ENCODE measurements at places on chromosomes 3 and 15. TPM values are rescaled to one million over a fixed set of nuclear protein-coding genes. Genes with fewer than 3 reads are reported as not detected.

Gene CHST2
- 21.5 TPM for total RNA-seq

Gene FBXO40
- 0.10 TPM for total RNA-seq

Gene RHOA
- total RNA-seq, result 331 TPM

Gene SLC28A1
- total RNA-seq, result 0.20 TPM

Gene MESP1
- 1.5 TPM for total RNA-seq

Gene CCRL2
- 3.9 TPM for total RNA-seq

DNA sequence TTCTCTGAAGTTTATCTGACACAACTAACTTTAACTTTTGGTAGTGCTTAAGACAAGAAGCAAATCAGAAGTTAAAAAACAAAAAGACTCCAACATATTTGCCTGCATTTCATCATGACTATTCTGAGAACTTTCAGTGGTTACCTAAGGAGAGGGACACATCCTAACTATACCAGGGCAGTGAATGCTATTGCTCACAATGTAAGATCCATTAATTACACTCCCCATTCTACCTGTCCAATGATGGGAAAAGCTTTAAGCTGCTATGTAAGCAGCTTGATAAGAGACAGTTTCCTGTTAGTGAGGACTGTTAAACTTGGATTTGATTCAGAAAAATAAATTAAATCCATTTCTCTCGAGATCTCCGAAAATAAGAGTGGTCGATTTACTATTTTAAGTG lies 37.5 kb downstream of the SERPINI1 start:
- peaks cover 2% of the 10 kb centered on the region for H3K27me3 ChIP-seq
- no peaks in the 10 kb centered on the region for H3K36me3 ChIP-seq
- H3K27ac ChIP-seq, result no peak overlapping the region
- no peak for DNase-seq
- no peaks in the 10 kb centered on the region for H3K4me1 ChIP-seq

GRCh38 chr3:152583963-152584362 lies 251.0 kb upstream of the P2RY1 start:
- no peaks in the 10 kb centered on the region for H3K27me3 ChIP-seq
- no peaks in the 10 kb centered on the region for H3K36me3 ChIP-seq
- no peak for DNase-seq
- no peak overlapping the region for H3K4me3 ChIP-seq

GRCh38 chr3:55013145-55013925 lies 85.5 kb upstream of the LRTM1 start:
- no peaks in the 10 kb centered on the region for H3K27me3 ChIP-seq
- no peak for DNase-seq
- H3K27ac ChIP-seq, result no peak overlapping the region
- no peak overlapping the region for H3K4me3 ChIP-seq
- no peaks in the 10 kb centered on the region for H3K36me3 ChIP-seq

DNA sequence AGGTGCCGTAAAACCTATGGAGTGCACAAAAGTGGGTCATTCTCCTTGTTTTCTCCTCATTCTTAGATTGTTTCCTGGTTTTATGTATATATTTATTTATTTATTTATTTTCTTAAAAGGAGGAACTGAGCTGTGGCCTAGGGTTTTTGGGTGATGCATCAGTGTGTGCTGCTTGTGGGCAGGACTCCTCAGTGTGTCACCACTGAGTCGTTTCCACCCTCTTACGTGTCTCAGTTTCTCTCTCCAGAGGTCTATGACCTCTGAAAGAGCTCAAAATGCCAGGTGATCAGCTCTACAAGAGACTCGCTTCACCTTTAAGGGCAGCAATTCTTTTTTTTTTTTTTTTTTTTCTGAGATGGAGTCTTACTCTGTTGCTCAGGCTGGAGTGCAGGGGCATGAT lies 72.9 kb downstream of the CD200 start:
- no peaks in the 10 kb centered on the region for H3K36me3 ChIP-seq
- peaks cover 4% of the 10 kb centered on the region for H3K4me1 ChIP-seq
- H3K27ac ChIP-seq, result no peak overlapping the region
- no peaks in the 10 kb centered on the region for H3K27me3 ChIP-seq
- DNase-seq, result no peak
- no peak overlapping the region for H3K4me3 ChIP-seq

DNA sequence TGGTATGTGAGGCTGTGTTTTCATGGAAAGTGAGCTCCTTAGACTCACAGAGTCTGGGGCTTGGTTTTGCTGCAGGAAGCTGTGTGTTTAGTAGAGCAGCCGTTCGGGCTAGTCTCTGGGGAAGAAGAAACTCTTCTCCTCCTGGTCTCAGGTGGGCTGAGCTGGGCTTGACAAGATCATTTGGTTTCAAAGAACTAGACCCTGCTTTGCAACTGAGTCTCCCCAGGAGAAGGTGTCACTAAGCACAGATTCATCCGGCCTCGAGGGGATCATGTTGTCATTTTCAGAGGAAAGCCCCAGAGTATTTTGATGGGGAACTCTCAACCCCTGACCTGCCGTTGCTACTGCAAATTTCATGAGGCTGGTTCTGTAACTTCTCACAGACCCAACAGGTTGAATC lies 188.5 kb downstream of the FAM43A start:
- H3K4me3 ChIP-seq, result no peak overlapping the region
- peaks cover 8% of the 10 kb centered on the region for H3K4me1 ChIP-seq
- no peak for DNase-seq

DNA sequence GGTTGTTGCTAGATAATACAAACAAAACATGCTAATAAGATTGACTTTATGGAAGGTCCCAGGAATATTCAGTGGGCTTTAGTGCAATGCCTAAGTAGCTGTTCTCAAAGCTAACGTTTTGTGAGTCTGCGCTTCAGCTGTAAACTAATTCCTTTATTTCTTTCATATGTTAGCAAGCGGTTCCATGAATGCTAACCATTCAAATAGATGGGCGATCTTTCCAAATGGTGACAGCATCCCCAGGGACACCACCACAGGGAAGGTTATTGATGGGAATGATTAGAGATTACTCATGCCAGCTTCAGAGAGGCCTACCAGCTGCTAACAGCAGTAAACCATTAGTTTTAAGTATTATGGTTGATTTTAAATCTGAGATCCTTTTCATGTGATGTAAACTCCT lies 405.7 kb upstream of the MCTP2 start:
- DNase-seq, result no peak
- no peaks in the 10 kb centered on the region for H3K27me3 ChIP-seq
- no peak overlapping the region for H3K4me3 ChIP-seq
- no peak overlapping the region for H3K27ac ChIP-seq

All from spinal cord (tissue), 10 donors.